ENCODE measurements at places on chromosomes 6 and 20. TPM values are rescaled to one million over a fixed set of nuclear protein-coding genes. Genes with fewer than 3 reads are reported as not detected.

Gene SPATS1
- polyA plus RNA-seq: not detected

Gene ORC3
- polyA plus RNA-seq: 15.4 TPM

Gene CLVS2
- not detected for polyA plus RNA-seq

DNA sequence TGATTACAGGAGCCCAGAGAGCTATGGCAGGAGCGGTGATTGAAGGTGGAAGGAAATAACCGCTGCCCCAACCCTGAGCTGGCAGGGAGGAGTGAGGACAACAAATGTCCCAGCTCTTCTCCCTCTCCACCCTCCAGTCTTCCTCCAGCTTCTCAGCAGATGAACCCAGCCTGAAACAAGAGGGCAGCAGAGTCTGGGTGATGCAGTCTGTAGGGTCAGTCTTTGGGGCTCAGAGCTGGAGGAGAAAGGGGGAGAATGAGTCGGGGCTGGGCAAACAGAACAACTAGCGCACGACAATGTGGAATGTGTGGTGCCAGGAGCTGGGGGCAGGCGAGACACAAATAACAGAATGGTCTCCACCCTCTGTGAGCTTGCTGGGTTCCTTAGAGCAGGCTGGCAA, 4.5 kb upstream of the GUCA1A start:
- DNase-seq: no peak

Gene CST7
- 3.7 TPM for polyA plus RNA-seq

- DNase-seq: no peak
Measured at GRCh38 chr20:3135507-3136070, 24.1 kb downstream of the FASTKD5 start.

DNA sequence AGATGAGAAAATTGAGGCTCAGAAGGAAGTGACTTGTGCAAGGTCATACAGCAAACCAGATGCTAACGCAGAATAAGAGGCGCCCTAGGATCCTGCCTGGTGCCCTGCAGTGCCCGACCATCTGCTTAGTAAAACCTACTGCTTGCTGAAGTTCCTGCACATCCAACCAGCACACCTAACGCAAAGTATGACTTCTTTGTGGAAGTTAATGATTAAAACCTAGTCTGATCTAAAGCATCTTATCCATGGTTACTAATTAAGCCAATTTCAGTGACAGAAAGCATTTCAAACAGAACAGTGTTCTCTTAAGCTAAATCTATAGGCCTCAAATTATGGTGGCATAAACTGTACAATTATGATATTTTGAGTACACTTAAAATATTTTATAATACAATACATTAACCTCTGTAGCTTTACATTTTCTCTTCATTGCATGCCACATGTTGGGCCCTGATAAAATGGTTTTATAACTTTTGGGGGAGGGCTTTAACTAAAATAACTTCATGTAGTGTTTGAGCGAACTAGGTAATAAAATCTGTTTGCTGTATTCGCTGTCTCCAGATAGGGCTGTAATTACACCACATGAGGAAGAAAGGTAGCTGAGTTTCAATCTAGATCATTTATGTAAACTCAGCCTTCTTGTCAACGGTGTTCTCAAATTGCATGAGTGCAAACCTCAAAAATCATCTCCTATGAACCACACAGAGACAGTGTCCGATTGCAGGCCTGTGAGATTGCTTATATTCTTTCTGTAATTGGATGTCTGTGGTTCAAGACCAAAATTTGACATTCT, 37.5 kb upstream of the BEND3 start:
- no peak for DNase-seq

GRCh38 chr20:38158701-38159351, 6.2 kb downstream of the TGM2 start:
- no peak for DNase-seq

Gene STMN3
- polyA plus RNA-seq: 59.4 TPM

DNA sequence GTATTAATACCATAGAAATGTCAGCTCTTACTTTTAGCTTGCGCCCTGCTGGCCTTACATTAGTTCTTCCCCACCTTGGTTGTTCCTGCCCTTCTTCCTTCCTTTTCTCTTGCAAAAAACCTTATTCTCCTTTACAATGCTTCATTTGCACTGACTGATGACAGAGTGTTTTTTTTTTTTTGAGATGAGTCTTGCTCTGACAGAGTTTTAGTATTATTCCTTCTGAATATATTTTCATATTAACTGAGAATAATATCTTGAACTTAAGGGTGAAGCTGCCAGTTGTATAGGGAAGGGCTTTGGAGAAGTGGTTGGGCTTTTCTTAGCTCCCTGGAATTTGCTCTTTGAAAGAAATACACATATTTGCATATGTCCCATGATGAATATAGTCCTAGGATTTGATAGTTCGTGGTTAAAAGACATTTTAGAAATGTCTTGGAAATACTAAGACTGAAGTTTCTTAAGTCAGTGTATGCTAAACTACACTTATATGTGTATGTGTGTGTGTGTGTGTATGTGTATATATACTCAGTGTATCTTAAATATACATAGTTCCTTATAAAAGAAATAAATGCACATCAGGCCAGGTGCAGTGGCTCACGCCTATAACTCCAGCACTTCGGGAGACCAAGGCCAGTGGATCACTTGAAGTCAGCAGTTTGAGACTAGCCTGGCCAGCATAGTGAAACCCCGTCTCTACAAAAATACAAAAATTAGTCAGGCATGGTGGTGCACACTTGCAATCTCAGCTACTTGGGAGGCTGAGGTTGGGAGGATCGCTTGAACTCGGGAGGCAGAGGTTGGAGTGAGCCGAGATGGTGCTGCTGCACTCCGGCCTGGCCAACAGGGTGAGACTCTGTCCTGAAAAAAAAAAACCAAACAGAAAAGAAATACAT, 216.1 kb upstream of the MYLIP start:
- no peak for DNase-seq

Gene RPRD1B
- polyA plus RNA-seq: 6.0 TPM

- peak; percentile 40 for DNase-seq
Measured at GRCh38 chr6:42984924-42985475, 630 bp downstream of the PPP2R5D start.

GRCh38 chr6:128380891-128381290, 139.5 kb downstream of the PTPRK start:
- no peak for DNase-seq

- no peak for DNase-seq
Measured at GRCh38 chr20:25369971-25370370, 20.7 kb downstream of the ABHD12 start.

DNA sequence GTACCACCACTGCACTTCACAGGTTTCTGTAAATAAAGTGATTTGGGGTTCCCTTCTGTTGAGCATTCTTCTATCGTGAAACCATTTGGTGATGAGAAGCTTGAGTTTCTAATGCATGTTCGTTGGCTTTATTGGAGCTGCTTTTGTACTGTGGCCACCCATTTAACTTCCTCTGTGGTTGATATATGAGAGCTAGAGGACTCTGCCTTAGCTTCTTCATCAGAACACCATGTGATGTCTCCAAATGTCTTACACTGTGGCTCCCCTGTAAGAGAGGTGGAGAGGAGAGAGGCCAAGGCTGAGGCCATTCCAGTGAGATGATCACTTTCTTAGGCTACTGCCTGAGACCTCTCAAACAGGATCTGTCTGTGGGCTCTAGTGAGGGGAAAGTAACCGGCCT, 114.5 kb downstream of the SLC16A10 start:
- DNase-seq: no peak

Gene TRDN
- not detected for polyA plus RNA-seq

Gene ZNF165
- polyA plus RNA-seq: 3.5 TPM

GRCh38 chr6:20350215-20350614, 51.5 kb upstream of the E2F3 start:
- no peak for DNase-seq

Gene ZC3H12D
- polyA plus RNA-seq: 63.1 TPM

DNA sequence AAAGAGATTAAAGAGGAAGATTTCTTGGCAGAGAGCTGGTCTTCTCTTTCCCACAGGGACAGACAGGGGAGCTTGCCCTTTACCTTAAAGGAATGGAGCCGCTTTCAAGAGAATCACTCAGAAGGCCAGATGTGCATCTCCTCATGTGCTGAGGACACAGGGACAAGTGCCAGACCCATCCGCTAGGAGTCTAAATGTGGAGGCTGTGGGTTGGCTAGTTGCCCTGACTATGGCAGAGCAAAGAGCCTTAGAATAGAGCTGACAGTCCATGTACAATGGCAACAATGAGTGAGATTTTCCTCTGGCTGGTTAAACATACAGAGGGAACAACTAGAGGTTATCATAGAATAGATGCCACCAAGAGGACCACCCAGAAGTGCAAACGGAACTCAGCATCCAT, 7.3 kb upstream of the DOK5 start:
- no peak for DNase-seq

DNA sequence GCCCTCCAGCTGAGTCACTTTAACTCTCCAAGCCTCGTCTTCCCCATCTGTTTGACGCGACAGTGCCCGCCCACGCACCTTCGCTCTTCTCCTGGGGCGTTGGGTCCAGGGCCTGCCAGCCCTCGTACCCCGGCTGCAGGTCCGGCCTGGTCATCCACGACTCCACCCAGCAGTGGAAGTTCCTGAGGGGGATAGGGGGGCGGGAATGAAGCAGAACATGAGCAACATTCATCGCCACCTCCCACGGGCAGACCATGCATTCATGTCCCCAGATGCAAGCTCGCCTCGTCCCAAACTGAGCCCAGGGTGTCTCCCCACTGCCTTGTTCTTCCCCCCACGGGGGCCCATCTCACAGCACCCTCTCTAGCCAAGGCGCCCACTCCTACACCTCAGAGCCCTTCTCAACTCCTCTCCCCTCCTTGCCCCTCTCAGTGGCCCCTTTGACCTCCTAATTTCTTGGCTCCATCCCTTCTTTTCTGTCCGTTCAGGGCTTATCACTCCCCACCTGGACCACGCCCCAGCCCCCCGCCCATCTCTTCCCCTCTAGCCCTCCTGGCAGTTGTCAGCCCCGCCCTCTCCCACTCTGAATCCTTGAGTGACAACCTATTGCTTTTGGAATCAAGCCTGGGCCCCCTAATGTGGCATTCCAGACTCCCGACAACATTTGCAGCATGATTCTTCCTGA, 23.7 kb downstream of the TGM2 start:
- DNase-seq: no peak

Gene HLA-F
- 1,409 TPM for polyA plus RNA-seq
